Femur (tissue), 1 donor: ENCODE measurements at places on chromosomes 5 and 9.
A peak's percentile ranks its signal among the peaks of the same experiment; 100 is the strongest.

DNA sequence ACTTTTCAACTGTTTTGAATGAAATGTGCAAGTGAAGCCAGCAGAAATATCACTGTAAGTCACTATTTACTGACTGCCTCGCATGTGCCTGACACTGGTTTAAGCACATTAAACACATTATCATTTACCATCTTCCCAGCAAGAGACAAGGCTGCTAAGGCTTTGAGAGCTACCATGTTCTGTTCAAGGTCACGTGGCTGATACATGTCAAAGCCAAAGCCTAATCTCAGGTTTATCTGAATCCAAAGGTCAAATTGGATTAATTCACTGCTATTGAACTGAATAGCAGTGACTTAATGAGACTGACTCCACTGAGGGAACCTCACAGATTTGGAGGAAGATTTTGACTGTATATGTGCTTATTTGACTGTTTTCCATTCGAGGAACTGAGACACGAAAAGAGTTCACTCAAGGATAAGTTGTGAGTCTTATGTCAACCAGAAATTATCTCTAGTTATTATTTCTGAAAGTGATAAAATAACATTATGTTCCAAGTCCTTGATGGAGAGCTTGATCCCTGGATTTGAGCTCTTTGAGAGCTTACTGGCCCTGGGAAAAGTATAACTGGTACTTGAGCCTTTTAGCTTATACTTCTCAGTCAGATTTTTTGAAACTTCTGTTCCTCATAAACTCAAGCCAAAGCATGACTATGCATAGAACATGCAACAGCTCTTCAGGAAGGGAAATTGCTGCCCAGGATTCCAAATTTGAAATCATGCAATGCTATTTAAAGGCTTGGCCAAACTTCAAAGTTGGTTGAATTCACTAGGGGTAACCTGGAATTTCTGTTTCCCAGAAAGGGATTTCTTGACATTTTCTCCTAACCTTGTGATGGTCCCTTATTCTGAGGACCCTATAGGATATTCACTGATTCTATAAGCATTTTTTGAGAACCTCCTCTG, 23.4 kb upstream of the ARHGAP26 start:
- DNase-seq: no peak

- no peak for DNase-seq
Observed at GRCh38 chr9:84027201-84027600, 46.6 kb downstream of the RMI1 start.

DNA sequence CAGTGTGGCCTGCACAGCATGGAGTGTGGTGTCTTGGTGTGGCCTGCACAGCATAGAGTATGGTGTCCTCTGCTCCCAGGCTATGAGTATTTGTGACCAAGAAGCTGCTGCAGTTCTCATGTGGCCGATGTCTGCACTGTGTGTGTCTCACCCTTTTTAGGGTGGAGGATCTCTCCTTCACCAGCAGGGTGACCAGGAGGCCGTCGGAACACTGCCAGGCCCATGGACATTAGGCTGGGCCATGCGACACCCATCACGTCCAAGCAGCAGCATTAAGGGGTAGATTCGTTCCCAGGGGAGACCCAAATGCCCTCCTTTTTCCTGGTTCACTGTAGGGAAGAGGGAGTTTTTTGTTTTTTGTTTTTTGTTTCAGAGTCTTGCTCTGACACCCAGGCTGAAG, 115.3 kb upstream of the SPIN1 start:
- no peak for DNase-seq

DNA sequence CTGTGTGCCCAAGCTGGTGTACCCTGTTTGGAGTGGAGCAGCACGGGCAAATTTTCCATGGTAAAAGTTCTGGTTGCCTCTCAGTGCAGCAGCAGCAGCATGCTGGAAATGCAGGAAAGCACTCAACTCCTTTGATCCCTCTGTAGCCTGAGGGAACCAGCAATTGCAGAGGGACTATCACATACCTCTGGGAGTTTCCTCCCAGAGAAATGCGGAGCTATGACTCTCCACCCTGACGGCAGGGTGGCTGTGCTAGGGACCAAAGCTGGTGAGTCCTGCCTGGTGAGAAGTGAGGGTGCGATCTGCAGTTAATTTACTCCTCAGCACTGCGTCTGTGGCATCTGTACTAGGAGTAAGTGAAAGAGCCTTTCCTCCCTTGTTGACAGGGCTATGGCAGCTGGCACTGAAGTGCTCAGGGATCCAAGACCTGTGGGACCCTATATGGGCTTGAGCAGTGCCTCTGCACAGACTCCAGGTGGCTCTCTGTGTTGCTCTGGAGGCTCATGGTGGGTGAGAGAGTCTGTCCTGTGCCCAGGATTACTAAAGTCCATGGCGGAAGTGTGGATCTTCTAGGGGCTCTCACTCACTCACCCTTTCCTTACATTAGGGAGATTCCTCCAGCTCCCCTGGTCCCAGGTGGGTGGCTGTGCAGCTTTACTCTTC, 601.2 kb upstream of the TYRP1 start:
- DNase-seq: no peak

DNA sequence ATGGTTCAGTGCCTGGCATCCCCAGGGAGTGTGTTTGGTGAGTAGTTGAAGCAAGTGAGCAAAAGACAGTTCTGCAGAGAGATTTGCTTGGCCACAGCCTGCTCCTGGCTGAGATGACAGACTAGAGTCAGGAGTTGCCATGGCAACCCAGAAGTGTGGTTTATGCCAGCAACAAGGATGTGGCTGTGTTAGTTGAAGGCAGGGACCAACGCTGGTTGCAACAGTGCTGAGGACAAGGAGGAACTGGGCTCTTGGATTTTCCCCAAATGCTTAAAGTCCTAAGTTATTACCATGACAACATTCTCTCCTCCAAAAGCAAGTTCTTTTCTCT, 2.7 kb downstream of the NXNL2 start:
- peak; percentile 87 for DNase-seq

DNA sequence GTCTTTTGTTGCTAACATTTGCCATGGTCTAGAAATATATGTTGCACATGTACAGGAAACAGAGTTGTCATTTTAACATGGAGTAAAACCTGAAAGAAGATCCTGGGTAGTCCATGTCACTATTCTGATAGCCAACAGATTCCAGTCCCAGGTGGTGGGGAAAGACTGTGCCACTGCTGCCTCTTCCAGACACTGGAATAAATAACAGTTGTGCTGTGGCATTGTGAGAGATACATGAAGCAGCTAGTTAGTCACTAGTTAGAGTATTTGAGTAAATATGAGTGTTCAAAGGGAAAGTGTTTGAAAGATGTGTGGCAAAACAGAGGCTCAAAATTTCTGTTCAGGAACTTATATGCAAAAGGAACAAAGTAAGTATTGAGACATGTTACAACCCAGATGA, 1408.3 kb downstream of the EFNA5 start:
- no peak for DNase-seq

DNA sequence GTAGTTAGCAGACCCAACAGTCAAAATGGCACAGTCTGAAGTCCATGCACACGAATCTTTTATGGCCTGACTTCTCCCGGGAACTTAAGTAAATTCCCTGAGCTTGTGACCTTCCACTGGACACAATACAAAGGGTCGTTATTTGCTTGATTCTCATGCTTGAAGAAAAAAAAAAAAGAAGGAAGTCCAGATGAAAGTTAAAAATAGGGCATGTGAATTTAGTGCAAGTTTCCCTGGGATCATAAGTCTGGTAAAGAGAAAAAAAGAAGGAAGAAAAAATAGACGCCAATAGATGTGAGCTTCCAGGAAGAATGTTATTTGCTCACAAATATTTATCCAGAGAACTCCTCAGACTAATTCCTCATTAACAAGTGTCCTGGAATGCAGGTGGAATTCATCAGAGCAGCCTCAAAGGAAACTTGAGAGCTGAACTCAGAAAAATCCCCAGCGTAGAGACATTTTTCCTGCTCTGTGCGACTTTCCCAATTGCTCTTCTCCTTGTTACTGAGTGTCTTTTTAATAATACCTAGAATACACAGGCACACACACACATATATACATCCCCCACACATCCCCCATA, 616.3 kb downstream of the EBF1 start:
- no peak for DNase-seq

GRCh38 chr5:98364549-98364948, 408.9 kb upstream of the RGMB start:
- no peak for DNase-seq

GRCh38 chr5:1959725-1960581, 77.2 kb upstream of the IRX4 start:
- no peak for DNase-seq

DNA sequence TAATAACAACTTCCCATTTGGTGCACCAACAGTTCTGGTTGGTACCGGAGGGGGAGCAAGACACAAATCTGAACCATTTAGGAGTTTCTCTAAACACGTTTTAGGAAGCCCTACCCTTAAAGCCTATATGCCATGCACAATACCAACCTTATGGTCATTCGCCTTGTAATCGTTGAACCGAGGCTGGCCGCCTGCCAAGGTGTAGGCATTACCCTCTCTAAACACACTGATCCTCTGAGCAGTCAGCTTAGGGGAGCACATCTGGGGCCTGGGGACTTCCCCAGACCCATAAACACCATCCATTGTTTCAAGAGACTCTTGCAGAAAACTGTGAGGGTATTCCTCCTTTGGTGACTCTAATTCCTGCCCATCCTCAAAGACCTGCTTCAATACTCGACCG, 328 bp downstream of the GRXCR2 start:
- DNase-seq: no peak

GRCh38 chr5:170219615-170220014, 13.2 kb upstream of the C5orf58 start:
- DNase-seq: no peak

- peak; percentile 13 for DNase-seq
Observed at GRCh38 chr5:446883-447263, 3.9 kb downstream of the EXOC3 start.

GRCh38 chr5:124236361-124237205, 509.9 kb downstream of the ZNF608 start:
- peak; percentile 33 for DNase-seq

GRCh38 chr9:114230068-114230467, 74.7 kb downstream of the COL27A1 start:
- no peak for DNase-seq

GRCh38 chr5:95445995-95446394, 54.8 kb downstream of the FAM81B start:
- no peak for DNase-seq

DNA sequence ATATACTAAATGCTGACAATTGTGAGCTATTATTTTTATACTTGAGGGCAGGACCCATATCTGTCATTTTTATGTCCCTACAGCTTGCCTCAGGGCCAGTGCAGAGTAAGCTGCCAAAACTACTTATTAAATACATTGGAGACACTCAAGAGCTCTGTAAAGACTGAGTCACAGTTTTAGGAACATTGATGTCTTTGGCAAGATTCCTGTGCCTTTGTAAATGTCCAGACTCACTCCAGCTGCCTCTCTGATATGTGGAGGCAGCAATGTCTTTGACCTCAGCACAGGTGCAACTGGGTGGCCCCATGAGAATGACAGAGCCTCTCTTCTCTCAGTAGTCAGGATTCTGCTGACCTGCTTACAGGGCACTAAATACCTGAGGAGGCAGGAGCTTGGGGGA, 363.2 kb downstream of the OSTF1 start:
- no peak for DNase-seq

DNA sequence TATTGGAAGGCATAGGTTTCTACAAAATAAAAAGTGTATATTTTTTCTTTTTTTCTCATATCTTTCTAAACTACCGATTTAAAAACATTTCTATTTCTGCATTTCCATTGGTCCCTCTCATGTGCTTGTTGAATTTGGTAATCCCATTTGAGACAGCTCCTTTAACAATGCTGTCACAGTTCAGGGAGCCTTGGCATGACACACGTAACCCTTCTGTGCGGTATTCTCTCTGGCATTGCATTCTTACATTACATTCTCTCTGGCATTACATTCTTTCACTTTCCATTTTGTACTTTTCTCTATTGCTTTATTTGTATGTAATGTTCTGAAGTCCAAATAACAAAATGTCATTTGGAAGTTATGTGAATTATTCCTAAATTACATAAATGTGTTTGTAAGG, 150.7 kb upstream of the RASGRF2 start:
- no peak for DNase-seq

DNA sequence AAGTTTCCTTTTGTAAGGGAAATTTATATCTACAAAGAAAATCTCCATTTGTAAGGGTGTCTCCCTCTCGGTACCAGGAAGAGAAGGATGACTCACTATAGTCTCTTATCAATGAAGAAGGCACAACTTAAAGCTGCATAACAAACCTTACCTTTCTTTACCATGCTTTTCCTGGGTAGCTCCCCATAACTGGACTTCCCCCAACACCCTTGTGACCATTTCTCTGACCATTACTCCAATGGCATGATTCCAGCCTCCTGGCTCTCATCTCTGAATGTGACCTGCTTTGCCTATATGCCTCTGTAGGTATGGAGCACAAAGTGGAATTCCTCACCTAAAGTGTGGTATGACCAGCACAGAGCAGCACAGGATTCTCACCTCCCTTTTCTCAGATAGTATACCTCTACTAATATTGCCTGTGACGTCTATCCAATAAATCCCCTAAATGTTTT, 62.8 kb downstream of the GNA14 start:
- no peak for DNase-seq

GRCh38 chr5:68500813-68501212, 285.3 kb downstream of the PIK3R1 start:
- no peak for DNase-seq

DNA sequence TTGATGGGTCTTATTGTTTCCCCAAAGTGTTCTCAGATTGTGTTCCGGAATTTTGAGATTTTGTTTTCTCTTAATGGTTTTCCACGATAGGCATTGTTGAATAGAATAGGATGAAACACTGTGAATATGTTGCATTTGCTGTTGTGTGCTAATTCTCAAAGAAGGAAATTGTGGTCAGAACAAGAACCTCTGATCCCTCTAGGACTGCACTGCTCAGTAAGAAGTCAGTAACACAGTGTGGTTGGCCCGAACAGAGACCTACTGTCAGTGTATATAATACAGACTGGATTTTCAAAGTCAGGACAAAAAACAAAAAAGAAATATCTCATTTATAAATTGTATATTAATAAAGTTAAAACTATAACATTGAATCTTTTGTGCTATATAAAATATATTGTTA, 494.8 kb downstream of the MAT2B start:
- DNase-seq: no peak

DNA sequence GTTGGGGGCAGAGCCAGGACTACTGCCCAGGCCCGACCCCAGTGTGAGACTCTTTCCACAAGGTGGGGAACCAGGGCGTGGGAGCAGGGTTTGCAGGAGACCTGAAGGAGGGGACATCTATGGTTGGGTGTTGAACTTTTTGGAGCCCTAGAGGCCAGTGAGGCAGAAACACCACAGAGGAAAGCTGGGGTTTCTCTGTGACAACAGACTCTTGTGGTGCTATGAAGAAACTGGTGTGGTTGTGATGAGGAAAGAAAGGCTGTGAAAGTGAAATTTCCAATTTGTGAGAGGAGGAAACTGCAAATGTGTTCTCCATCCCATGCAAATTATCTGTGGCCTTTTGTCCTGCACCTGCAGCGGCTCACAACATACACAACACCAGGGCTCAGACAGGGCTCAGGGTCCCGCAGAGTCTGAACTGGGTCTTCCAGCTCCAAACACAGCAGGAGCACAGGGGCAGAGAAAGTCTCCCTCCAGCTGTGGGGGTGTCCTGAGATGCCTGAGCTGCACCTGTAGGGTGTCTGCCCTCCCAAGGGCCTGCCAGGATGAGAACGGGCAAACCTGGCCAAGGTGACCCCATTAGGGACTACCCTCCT, 51.4 kb upstream of the GRHPR start:
- no peak for DNase-seq
